ENCODE measurements at places on chromosomes 6 and 20. TPM values are rescaled to one million over a fixed set of nuclear protein-coding genes. Genes with fewer than 3 reads are reported as not detected.

Gene KCNB1
- not detected for total RNA-seq

Gene LY6G6C
- total RNA-seq = not detected

Gene MTFR2
- 13.6 TPM for total RNA-seq

Gene XKR7
- total RNA-seq = not detected

- no peak for DNase-seq
- no peak overlapping the region for H3K27ac ChIP-seq
- no peaks in the 10 kb centered on the region for H3K27me3 ChIP-seq
- no peak overlapping the region for H3K4me3 ChIP-seq
- H3K36me3 ChIP-seq = peaks cover 31% of the 10 kb centered on the region
Measured at GRCh38 chr20:34536798-34537394, 20.7 kb downstream of the DYNLRB1 start.

- peaks cover 2% of the 10 kb centered on the region for H3K4me1 ChIP-seq
- DNase-seq = no peak
- no peak overlapping the region for H3K4me3 ChIP-seq
- H3K27me3 ChIP-seq = no peaks in the 10 kb centered on the region
Measured at GRCh38 chr6:96604420-96604819, 41.5 kb downstream of the FHL5 start.

- no peak overlapping the region for H3K4me3 ChIP-seq
- H3K27ac ChIP-seq = no peak overlapping the region
- no peaks in the 10 kb centered on the region for H3K27me3 ChIP-seq
- peaks cover 4% of the 10 kb centered on the region for H3K4me1 ChIP-seq
- DNase-seq = no peak
Measured at GRCh38 chr20:57598060-57598459, 22.2 kb downstream of the ZBP1 start.

DNA sequence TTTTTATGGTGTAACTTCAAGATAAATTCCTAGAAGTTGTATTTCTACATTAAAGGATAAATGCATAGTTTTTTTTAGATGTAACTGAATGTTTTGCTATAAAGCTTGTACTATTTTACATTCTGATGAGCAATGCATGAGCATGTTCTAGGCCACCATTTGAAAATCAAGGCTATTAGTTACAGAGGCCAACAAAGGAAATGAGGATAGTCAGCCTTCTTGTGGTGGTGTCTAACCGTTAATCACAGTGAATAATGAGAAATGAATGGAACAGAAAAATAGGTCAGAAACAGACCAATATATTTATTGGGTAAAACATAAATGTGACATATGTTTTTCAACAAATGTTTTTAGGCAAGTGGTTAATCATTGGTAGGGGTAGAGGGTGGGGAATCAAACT is 37.6 kb upstream of the L3MBTL3 start:
- no peaks in the 10 kb centered on the region for H3K36me3 ChIP-seq
- no peak for DNase-seq
- H3K4me3 ChIP-seq = no peak overlapping the region
- H3K4me1 ChIP-seq = no peaks in the 10 kb centered on the region

GRCh38 chr6:89986650-89987074 is 92.4 kb downstream of the GJA10 start:
- H3K4me3 ChIP-seq = no peak overlapping the region
- no peak overlapping the region for H3K27ac ChIP-seq
- no peaks in the 10 kb centered on the region for H3K36me3 ChIP-seq

GRCh38 chr6:40778196-40778595 is 191.0 kb upstream of the LRFN2 start:
- 0 out of 2 replicates have a peak, but pooled peaks cover 1% of the 10 kb centered on the region for H3K27me3 ChIP-seq
- DNase-seq = no peak
- H3K27ac ChIP-seq = no peak overlapping the region
- no peak overlapping the region for H3K4me3 ChIP-seq
- no peaks in the 10 kb centered on the region for H3K4me1 ChIP-seq

- peaks cover 3% of the 10 kb centered on the region for H3K36me3 ChIP-seq
- no peaks in the 10 kb centered on the region for H3K27me3 ChIP-seq
- H3K4me1 ChIP-seq = no peaks in the 10 kb centered on the region
- no peak for DNase-seq
- H3K27ac ChIP-seq = no peak overlapping the region
Measured at GRCh38 chr6:100592929-100593328, 128.2 kb upstream of the SIM1 start.

GRCh38 chr20:19978511-19979210 is 38.5 kb upstream of the NAA20 start:
- no peaks in the 10 kb centered on the region for H3K4me1 ChIP-seq
- H3K36me3 ChIP-seq = no peaks in the 10 kb centered on the region
- no peaks in the 10 kb centered on the region for H3K27me3 ChIP-seq
- no peak for DNase-seq

DNA sequence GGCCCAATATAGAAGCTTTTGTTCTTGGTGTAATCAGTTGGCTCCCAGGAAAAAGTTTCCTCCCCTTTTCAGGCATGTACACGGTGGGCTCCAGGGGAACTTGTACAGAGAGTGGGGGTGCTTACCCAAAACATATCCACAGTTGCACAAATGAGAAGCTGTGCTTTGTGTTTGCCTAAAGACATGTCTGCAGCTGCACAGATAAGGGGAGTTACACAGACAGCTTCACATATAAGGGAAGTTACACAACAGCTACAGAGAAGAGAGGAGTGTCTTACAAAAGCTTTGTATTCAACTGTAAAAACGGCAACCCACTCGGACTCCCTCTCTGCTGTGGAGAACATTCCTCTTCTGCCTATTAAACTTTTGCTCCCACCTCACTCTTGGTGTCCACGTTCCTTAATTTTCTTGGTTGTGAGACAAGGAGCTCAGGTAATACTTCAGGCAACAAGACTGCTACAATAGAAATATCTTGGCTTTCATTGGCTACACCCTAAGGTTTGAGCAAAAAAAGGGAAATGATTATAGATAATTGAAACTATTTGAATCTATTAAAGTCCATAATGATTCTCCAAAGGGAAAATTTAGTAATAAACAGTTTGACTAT is 7.4 kb upstream of the PNRC1 start:
- no peaks in the 10 kb centered on the region for H3K27me3 ChIP-seq
- no peak overlapping the region for H3K4me3 ChIP-seq
- H3K4me1 ChIP-seq = no peaks in the 10 kb centered on the region
- H3K27ac ChIP-seq = no peak overlapping the region
- no peaks in the 10 kb centered on the region for H3K36me3 ChIP-seq

- DNase-seq = no peak
- H3K4me1 ChIP-seq = no peaks in the 10 kb centered on the region
- no peak overlapping the region for H3K27ac ChIP-seq
- no peaks in the 10 kb centered on the region for H3K36me3 ChIP-seq
- no peaks in the 10 kb centered on the region for H3K27me3 ChIP-seq
Measured at GRCh38 chr6:96186516-96187195, 170.9 kb downstream of the FUT9 start.

- no peak overlapping the region for H3K27ac ChIP-seq
- no peak overlapping the region for H3K4me3 ChIP-seq
- peaks cover 7% of the 10 kb centered on the region for H3K4me1 ChIP-seq
- no peaks in the 10 kb centered on the region for H3K36me3 ChIP-seq
- DNase-seq = no peak
Measured at GRCh38 chr6:14068133-14068532, 49.4 kb upstream of the CD83 start.

- 0 out of 2 replicates have a peak overlapping the region, but pooled peaks have one; percentile 62 for H3K4me3 ChIP-seq
- H3K36me3 ChIP-seq = peaks cover 6% of the 10 kb centered on the region
- peak overlapping the region; percentile 91 for H3K27ac ChIP-seq
- H3K27me3 ChIP-seq = no peaks in the 10 kb centered on the region
- DNase-seq = peak; percentile 74
Measured at GRCh38 chr6:30735668-30736314, 6.7 kb downstream of the FLOT1 start.

DNA sequence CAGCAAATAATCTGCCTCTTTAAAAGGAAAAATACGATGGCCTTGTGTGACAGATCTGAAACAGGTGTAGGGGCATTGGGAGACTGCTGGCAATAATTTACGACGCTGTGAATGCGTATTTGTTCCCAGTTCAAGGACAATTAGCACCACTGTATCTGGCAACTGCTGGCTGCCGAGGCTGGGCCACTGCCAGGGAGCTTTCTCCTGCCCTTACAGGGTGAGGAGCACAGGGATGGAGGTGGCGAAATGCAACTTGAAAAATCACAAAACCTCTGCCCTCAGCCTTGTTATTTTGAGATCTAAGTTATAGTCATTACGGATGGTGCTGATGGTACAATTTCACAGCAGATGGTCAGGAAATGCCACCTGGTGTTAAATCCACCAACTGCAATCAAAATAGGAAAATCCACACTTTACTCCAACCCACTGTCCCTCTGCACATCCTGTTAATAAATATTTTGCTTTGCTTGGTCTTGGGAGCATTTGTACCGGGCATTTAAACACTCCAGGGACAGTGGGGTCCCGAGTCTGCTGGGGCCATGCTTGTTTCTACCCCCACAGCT is 6.4 kb downstream of the MYLK4 start:
- H3K4me3 ChIP-seq = no peak overlapping the region
- no peak for DNase-seq
- H3K36me3 ChIP-seq = no peaks in the 10 kb centered on the region
- H3K27me3 ChIP-seq = peaks cover 5% of the 10 kb centered on the region

DNA sequence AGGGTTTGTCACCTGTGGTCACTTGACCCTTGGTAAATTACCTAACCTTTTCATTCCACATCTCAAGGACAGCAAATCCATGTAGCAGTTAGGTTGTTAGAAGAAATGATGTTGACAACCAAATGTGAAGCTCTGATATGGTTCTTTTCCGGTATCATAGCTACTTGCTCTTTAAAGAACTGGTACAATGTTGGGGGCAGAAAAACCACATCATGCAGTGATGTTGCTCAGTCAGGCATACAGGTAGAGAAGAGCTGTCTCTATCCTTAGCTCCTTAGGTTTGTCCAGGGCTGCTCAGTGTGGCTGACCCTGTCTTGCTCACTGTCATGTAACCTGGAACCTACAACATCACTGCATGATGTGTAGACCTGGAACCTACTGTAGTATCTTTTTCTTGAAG is 135.5 kb downstream of the LRRC1 start:
- H3K4me3 ChIP-seq = no peak overlapping the region
- H3K27ac ChIP-seq = no peak overlapping the region
- H3K27me3 ChIP-seq = no peaks in the 10 kb centered on the region
- no peaks in the 10 kb centered on the region for H3K4me1 ChIP-seq
- no peaks in the 10 kb centered on the region for H3K36me3 ChIP-seq

DNA sequence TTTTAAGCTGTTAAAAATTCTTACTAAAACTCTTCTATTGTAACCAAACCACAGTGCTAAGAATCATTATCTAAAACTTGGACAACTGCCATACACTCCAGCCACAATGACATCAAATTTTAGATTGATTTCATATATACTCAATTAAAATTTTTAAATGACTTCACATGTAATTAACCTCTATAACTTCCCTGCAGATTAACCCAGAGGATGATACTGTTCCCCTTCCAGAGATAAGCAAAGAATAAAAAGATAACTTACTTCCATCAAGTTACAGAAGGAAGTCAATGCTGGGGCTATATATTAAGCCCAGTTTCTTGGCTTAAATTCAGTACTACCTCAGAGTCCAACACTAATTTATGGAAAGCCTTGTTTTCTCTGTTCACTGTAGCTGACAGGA is 71.3 kb downstream of the ARHGAP18 start:
- H3K27ac ChIP-seq = no peak overlapping the region
- H3K36me3 ChIP-seq = peaks cover 22% of the 10 kb centered on the region

GRCh38 chr20:32448306-32449056 is 90.3 kb downstream of the ASXL1 start:
- no peak overlapping the region for H3K27ac ChIP-seq
- no peak overlapping the region for H3K4me3 ChIP-seq
- peaks cover 1% of the 10 kb centered on the region for H3K36me3 ChIP-seq
- DNase-seq = no peak
- H3K27me3 ChIP-seq = no peaks in the 10 kb centered on the region

- H3K27ac ChIP-seq = no peak overlapping the region
- H3K4me3 ChIP-seq = no peak overlapping the region
- no peaks in the 10 kb centered on the region for H3K27me3 ChIP-seq
- no peaks in the 10 kb centered on the region for H3K4me1 ChIP-seq
Measured at GRCh38 chr6:34598712-34599111, 42.6 kb upstream of the SPDEF start.

- no peak overlapping the region for H3K4me3 ChIP-seq
- peaks cover 2% of the 10 kb centered on the region for H3K36me3 ChIP-seq
- no peaks in the 10 kb centered on the region for H3K4me1 ChIP-seq
- H3K27ac ChIP-seq = no peak overlapping the region
Measured at GRCh38 chr6:119201480-119201879, 123.0 kb upstream of the FAM184A start.

GRCh38 chr6:138817799-138818198 is 21.9 kb downstream of the ECT2L start:
- no peak overlapping the region for H3K4me3 ChIP-seq
- no peak for DNase-seq
- no peaks in the 10 kb centered on the region for H3K36me3 ChIP-seq
- no peaks in the 10 kb centered on the region for H3K27me3 ChIP-seq
- H3K27ac ChIP-seq = no peak overlapping the region
- peaks cover 18% of the 10 kb centered on the region for H3K4me1 ChIP-seq

DNA sequence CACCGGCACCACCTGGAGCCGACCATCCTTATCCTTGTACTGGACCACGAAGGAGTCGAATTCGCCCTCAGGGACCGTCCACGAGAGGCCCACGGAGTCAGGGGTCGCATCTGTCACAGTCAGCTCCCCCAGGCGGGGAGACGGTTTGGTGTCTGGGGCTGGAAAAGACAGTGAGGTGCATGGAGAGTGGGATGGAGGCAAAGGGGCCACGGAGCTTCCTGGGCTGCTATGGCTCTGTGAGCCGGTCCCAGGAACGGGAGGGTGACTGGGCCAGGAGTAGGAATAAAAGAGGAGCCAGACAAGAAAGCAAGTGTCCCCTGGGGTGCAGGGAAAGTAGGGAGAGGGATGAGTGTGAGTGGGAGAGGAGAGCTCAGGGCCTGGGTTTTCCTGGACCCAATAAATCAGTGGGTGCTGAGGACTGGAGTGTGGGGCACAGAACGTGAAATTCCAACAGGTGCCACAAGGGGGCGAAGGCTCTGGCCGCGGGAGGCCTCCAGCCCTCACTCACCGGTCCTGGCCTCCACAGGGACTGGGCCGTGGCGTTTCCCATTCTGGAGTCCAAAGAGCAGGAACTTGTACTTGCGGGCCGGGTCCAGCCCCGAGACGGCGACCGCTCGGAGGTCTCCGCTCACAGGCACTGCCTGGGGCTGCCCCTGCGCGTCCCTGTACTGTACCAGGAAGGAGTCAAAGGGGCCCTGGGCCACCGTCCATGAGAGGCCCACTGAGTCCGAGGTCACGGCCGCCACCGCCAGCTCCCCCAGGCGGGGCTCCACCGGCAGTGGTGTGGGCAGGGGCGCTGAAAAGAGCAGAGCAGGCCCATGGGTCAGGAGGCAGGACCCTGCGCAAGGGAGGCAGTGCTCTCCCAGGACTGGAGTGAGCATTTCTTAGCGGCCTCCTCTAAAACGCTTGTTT is 9.9 kb downstream of the CYP21A2 start:
- H3K36me3 ChIP-seq = no peaks in the 10 kb centered on the region
- DNase-seq = no peak
- no peak overlapping the region for H3K27ac ChIP-seq
- no peaks in the 10 kb centered on the region for H3K27me3 ChIP-seq
